AG09309 (cell line): ENCODE measurements at places on chromosomes 12 and 14.

DNA sequence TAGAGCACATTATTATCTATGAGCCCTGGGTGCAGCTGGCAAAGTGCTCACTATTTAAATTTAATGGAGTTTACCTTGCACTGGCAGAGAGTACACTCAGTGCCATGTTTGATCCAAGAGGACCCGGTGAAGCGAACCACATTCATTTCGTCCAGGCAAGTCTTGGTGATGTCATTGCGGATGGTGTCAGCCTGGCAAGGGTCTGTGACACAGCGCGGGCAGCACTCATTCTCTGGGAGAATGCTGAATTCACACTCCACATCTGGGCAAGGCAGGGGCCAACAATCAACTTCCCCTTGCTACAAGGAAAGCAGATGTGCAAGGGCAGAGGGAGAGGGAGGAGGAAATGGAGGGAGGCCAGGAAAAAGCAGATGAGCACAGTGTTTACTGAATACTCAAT is 356.2 kb downstream of the NELL2 start:
- DNase-seq = no peak

- DNase-seq = no peak
Measured at GRCh38 chr12:53987787-53988230, 2.9 kb downstream of the HOXC10 start.

- no peak for DNase-seq
Measured at GRCh38 chr12:70467918-70468733, 102.0 kb downstream of the KCNMB4 start.

DNA sequence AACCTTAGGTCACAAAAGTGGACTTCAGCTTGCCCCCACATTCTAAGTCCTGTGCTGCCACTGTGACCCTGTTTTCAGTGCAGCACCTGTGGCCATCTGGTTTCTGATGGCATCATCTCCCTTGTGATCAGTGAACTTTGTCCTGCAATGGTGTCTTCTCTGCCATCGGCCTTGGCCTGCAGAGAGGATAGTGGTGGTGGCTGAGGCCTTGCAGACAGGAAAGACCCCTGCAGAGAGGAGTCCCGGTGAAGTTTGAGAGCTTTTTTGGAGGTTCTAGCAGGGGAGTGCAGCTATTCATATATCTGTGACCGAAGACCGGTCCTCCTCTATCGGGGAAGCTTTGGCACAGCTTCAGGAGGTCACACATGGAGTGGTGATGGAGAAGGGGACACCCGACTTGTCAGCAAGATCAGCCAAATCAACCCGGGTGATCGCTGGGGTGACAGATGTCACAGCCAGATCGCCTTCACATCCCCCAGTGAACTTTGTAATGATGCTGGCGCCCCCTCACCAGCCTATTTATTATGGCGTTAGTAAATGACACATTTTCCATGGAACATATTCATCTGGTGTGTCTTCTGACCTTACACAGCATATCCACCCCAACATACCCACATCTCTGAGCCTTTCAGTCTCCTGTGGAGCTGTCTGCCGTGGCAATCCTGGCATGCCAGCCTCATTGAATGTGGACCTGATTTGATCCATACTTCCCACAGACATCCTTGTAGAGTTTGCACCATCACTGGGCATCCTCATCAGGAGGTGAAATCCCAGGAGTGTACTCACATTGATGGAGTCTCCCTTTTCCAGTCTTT is 136.1 kb downstream of the PAPOLA start:
- no peak for DNase-seq
